ENCODE measurements at places on chromosomes 6 and 20.

- peaks cover 17% of the 10 kb centered on the region for H3K36me3 ChIP-seq
- no peaks in the 10 kb centered on the region for H3K27me3 ChIP-seq
- H3K27ac ChIP-seq = no peak overlapping the region
- peaks cover 4% of the 10 kb centered on the region for H3K4me1 ChIP-seq
Measured at GRCh38 chr6:140370976-140371870, 996.8 kb upstream of the CITED2 start.

DNA sequence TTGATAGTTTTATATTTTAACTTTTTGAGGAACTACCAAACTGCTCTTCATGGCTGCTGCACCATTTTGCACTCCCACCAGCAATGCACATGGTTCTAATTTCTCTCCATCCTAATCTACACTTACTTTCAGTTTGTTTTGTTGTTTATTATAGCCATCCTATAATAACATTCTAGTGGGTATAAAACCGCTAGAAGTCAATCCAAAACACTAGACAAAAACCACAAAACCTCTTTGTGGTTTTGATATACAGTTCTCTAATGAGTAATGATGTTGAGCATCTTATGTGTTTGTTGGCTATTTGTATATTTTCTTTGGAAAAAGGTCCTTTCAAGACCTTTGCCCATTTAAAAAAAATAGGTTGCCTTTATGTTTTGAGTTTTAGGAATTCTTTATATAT, 5.6 kb downstream of the RPP21 start:
- no peak for DNase-seq
- H3K27me3 ChIP-seq = no peaks in the 10 kb centered on the region
- no peaks in the 10 kb centered on the region for H3K4me1 ChIP-seq
- H3K36me3 ChIP-seq = peaks cover 14% of the 10 kb centered on the region

DNA sequence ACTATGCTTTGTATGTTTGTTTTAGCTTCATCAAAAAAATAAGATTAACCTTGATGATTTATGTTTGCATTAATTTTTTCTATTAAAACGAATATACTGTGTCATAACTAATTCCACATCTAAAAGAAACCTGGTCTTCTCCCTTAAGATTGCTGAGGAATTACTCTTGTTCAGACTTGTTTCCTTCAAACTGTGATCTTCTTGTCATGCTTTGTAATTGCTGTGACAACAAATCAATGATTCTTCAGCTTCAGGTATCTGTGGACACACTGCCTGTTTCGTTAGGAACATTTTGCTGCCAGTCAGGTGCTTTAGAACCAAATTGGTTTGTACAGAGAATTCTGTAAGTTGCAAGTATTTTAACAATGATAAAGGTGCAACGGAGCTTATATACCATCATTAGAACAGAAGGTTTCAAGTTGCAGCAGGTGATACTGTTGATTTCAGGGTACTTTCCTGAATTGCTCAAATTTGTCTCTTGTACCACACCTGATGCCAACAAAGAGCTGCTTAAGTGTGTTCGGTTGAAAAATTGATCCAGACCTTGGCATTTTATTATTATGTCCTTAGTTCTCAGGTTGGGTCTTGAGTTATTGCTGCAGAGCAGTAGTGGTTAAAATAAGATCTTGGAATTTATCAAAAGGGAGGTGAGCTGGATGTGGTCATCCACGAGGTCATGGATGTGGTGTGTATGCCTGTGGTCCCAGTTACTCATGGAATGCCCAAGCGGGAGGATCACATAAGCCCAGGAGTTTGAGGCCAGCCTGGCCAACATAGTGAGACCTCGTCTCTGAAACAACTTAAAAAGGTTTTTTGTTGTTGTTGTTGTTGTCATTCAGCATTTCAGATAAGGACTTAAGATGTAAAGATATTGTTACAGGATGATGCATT, 19.5 kb downstream of the SYTL3 start:
- H3K4me1 ChIP-seq = no peaks in the 10 kb centered on the region
- no peak overlapping the region for H3K4me3 ChIP-seq

DNA sequence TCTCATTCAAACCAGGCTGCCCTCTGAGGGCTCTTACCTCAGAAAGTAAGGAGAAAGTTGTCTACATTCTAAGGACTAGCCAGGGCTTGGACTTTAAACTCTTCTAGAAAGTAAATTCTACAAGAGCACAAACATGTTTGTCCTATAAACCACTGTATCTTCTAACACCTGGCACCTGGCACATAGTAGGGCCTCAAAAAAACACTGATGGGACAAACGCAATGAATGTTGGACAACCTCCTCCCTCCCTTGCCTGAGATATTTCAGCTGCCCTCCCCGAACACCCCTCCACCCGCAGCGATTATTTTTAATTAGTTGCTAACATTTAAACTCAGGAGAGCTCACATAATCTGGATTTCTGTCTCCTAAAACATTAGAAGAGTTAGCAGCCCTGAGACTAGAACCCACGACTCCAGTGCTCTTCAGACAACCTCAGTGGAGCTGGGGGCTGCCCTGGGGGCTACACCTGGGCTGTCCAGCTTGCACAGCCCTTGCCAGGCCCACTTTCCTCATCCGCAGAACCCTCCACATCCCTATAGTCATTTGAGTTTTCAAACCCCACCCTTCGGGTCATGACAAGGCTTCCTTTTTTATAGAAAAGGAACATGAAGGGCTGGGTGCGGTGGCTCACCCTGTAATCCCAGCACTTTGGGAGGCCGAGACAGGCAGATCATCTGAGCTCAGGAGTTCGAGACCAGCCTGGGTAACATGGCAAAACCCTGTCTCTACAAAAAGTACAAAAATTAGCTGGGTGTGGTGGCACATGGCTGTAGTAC, 4.9 kb downstream of the HCK start:
- H3K4me3 ChIP-seq = no peak overlapping the region
- H3K4me1 ChIP-seq = no peaks in the 10 kb centered on the region
- DNase-seq = no peak
- no peaks in the 10 kb centered on the region for H3K36me3 ChIP-seq
- no peak overlapping the region for H3K27ac ChIP-seq

DNA sequence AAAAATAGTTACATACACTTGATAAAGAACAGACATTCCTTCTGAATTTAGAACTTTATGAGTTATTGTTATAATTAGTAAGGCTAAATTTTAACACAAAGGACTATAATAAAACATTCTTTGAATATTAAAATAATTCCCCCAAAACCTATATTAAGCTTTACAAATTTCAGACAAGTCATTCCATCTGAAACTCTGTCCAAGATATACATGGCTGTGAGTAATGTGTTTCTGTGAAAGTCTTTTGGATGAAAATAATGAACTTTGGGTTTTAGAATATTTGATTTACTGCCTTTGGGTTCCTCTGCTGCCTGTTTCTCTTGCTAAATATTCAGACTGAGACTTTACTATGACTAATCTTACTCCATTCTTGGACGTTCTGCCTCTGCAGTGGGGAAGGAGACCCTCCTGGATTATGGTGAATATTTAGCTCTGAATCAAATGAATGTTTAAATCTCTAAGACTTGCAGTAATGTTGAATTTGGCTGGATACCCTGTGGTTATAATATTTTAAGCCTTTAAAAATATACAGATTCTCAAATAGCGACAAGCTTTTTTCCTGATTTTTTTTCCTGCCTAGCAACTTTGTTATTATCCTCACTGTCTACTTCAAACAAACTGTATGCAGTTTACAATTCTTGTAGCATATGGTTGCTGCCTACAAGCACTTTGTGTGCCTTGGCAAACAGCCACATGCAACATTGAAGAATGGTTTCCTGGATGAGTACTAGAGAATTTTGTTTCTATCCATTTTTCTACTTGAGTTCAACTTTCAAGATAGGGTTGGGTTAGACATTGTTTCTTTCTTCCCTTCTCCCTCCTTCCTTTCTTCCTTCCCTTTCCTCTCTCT, 51.4 kb downstream of the TXLNB start:
- H3K27ac ChIP-seq = no peak overlapping the region
- no peak overlapping the region for H3K4me3 ChIP-seq
- no peak for DNase-seq

- no peak overlapping the region for H3K27ac ChIP-seq
- no peaks in the 10 kb centered on the region for H3K36me3 ChIP-seq
- DNase-seq = no peak
- no peaks in the 10 kb centered on the region for H3K4me1 ChIP-seq
- no peaks in the 10 kb centered on the region for H3K27me3 ChIP-seq
Measured at GRCh38 chr20:59378396-59378795, 78.0 kb downstream of the EDN3 start.

- no peak overlapping the region for H3K4me3 ChIP-seq
- no peak overlapping the region for H3K27ac ChIP-seq
- no peaks in the 10 kb centered on the region for H3K4me1 ChIP-seq
- no peak for DNase-seq
- H3K36me3 ChIP-seq = no peaks in the 10 kb centered on the region
Measured at GRCh38 chr6:167502471-167502870, 177.6 kb downstream of the TTLL2 start.

GRCh38 chr6:129842881-129843409, 18.2 kb downstream of the TMEM244 start:
- no peaks in the 10 kb centered on the region for H3K27me3 ChIP-seq
- no peak for DNase-seq
- H3K4me1 ChIP-seq = peaks cover 3% of the 10 kb centered on the region
- no peak overlapping the region for H3K4me3 ChIP-seq
- H3K36me3 ChIP-seq = no peaks in the 10 kb centered on the region

DNA sequence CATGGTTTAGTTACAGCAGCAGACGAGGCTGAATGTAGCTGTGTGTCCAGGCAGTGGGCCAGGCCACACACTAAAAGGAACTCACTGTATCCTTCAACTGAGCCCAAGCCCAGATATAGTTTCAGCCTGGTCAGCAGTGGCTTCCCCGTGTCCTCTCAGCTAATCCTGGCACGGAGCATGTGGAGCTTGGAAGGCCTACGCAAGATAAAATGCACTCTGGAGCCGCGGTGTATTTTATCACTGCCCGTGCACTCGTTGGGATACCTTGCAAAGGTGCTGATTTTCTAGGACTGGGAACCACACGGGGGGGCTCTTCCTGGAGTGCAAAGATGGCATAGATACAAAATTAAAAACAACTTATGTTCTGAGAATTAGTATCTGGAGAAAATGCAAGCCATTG, 48.4 kb upstream of the IYD start:
- no peak overlapping the region for H3K27ac ChIP-seq
- no peak for DNase-seq
- H3K4me3 ChIP-seq = no peak overlapping the region

GRCh38 chr20:13878566-13878965, 93.7 kb downstream of the NDUFAF5 start:
- peaks cover 6% of the 10 kb centered on the region for H3K4me1 ChIP-seq
- no peak overlapping the region for H3K4me3 ChIP-seq
- no peaks in the 10 kb centered on the region for H3K27me3 ChIP-seq
- no peaks in the 10 kb centered on the region for H3K36me3 ChIP-seq
- H3K27ac ChIP-seq = no peak overlapping the region

GRCh38 chr20:35238735-35239134, 12.2 kb downstream of the MMP24 start:
- H3K36me3 ChIP-seq = no peaks in the 10 kb centered on the region
- H3K4me3 ChIP-seq = no peak overlapping the region
- H3K27ac ChIP-seq = no peak overlapping the region
- peaks cover 8% of the 10 kb centered on the region for H3K4me1 ChIP-seq
- DNase-seq = no peak

DNA sequence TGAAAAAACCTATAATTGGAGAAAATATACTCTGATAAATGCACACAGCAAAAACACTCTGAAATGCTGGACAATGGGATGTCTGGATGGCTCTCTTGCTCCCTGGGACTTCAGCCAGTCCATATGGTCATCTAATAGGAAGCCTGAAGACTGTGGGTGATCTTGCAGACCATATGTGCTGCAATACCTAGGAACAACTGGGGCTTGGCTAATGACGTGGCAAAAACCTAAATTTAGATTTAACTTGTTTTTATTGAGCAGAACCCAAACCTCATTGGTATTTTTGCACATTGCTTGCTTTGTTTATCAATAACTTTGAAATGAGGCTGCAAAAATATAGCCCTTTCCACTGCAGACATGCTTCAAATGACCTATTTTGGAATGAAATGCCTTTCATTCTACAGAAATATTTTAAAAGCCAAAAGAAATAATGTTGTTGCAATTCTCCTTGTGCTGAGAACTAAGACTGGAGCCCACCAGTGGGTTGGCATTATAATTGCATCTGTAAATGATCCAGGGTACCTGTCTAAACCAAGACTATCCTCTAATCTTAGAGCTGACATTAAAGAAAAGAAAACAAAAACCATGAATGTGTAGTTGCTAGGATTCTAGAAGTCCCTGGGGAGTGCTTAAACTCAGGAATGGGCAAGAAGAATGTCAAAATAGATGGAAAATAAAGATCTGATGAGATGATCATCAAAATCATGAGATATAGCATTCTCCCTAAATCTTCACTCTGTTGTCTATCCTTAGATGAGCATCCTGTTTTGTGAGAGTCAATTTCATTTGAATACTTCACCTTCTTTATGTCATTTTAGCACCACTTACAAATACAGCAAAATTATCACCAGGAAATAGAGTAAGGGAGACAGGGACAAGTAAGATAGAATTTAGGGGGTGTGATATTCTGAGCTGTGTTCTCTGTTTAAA, 152.1 kb upstream of the RIMS1 start:
- H3K4me1 ChIP-seq = no peaks in the 10 kb centered on the region
- no peaks in the 10 kb centered on the region for H3K27me3 ChIP-seq
- H3K27ac ChIP-seq = no peak overlapping the region
- H3K4me3 ChIP-seq = no peak overlapping the region

DNA sequence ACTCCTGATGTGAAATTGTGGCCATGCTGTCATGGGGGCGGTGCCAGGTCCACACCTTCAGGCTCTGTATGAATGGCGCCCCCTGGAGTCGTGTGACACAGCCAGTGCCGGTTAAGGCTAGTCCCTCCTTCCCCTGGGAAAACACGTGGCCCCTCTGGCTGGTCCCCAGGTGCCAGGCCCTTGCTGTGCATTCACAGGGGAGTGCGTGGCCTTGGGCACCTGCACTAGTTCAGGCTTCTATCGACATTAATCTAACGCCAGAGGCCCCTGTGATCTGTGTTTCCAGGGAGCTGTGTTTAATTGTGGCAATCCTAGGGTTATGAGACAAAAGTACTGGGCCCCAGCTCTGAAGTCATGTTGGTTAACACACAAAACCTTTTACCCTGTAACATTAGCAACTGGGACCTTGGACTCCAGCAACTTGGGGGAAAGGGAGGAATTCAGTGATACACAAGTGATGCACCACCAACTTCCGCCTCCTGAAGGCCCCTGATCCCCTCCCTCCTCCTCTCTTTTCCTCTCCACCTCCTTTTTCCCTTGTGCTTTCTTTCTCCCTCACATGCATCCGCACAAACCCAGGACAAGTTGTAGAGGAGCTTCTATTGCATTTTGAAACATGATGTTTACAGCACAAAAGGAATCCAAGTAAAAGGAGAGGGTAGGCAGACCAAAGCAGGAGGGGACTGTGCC, 74.0 kb downstream of the SSR1 start:
- H3K36me3 ChIP-seq = peaks cover 4% of the 10 kb centered on the region
- H3K4me3 ChIP-seq = no peak overlapping the region
- DNase-seq = peak; percentile 89

- no peak overlapping the region for H3K27ac ChIP-seq
- H3K27me3 ChIP-seq = no peaks in the 10 kb centered on the region
- no peak for DNase-seq
- no peak overlapping the region for H3K4me3 ChIP-seq
Measured at GRCh38 chr6:15915508-15916178, 213.2 kb upstream of the MYLIP start.

GRCh38 chr6:36035225-36035624, 7.6 kb downstream of the MAPK14 start:
- no peak for DNase-seq
- no peaks in the 10 kb centered on the region for H3K36me3 ChIP-seq
- H3K27ac ChIP-seq = no peak overlapping the region
- H3K4me1 ChIP-seq = no peaks in the 10 kb centered on the region
- no peak overlapping the region for H3K4me3 ChIP-seq

GRCh38 chr20:57685146-57685758, 24.6 kb downstream of the PMEPA1 start:
- peaks cover 15% of the 10 kb centered on the region for H3K4me1 ChIP-seq
- H3K27ac ChIP-seq = no peak overlapping the region
- H3K27me3 ChIP-seq = no peaks in the 10 kb centered on the region
- no peak for DNase-seq
- peaks cover 4% of the 10 kb centered on the region for H3K36me3 ChIP-seq

Measured in H9 (cell line).